Amygdala (tissue), 56 donors: ENCODE measurements at places on chromosomes 7 and 10.

GRCh38 chr7:25854608-25855497 lies 297.1 kb upstream of the NFE2L3 start:
- DNase-seq: no peak

GRCh38 chr10:15453926-15454325 lies 82.8 kb upstream of the FAM171A1 start:
- DNase-seq: no peak

DNA sequence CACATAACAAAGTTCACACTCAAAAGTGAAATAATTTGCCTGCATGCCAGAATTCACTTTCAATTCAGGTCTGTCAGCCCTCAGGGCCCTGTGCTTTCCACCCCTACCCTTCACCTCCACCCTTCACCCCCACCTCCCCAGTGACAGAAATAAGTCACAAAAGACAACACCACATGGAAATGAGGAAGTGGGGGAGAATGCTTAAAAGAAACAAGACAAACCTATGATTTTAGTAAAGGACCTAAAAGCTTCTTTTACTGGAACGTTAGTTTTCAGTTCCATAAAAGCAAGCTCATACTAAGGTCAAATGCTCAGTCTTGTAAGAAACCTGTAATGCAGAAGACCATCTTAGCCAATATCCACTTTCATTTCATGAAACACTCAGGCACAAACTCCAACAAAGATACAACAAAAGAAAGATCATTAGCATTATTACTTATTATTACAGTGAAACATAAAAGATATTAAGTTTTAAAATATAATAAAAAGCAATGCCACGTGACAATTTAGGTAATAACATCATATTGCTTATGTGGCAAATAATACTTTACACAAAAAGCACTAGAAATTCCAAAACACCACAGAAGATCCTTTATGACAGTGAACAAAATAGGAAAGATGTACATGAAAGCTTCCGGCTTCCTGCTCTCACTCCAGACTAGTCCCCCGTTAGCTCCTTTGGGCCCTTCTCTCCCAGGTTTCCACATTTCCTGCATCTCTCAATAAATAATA lies 112.1 kb downstream of the LMBR1 start:
- no peak for DNase-seq

GRCh38 chr10:97771913-97772823 lies at the start of gene SFRP5:
TSS of gene SFRP5 (minus strand) at chr10:97771999. CDS start at chr10:97771833, 166 bp downstream.
- DNase-seq: no peak

DNA sequence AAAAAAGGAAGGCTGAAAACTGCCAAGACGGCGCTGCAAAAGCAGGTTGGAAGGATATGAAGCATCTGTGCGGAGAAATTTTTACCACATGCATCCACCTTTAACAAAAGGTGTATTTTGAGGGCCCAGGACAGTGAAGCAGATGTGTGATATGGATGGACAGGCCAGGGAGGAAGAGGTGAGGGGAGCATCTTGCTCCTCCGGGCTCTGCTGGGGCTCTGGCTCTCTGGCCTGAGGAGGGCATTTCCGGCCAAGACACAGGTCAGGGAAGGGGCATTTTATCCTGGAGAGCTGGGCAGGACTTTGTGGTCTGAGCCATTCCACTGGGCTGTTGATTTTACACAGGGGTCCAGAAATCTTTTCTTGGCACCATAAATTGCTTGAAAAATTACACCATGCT lies 175.1 kb downstream of the ZMYND11 start:
- DNase-seq: no peak

GRCh38 chr10:133162910-133163856 lies 3.2 kb downstream of the KNDC1 start:
- DNase-seq: no peak

GRCh38 chr7:84389242-84389641 lies 194.7 kb upstream of the SEMA3A start:
- no peak for DNase-seq

GRCh38 chr7:150503581-150503980 lies 11.1 kb upstream of the GIMAP7 start:
- no peak for DNase-seq

DNA sequence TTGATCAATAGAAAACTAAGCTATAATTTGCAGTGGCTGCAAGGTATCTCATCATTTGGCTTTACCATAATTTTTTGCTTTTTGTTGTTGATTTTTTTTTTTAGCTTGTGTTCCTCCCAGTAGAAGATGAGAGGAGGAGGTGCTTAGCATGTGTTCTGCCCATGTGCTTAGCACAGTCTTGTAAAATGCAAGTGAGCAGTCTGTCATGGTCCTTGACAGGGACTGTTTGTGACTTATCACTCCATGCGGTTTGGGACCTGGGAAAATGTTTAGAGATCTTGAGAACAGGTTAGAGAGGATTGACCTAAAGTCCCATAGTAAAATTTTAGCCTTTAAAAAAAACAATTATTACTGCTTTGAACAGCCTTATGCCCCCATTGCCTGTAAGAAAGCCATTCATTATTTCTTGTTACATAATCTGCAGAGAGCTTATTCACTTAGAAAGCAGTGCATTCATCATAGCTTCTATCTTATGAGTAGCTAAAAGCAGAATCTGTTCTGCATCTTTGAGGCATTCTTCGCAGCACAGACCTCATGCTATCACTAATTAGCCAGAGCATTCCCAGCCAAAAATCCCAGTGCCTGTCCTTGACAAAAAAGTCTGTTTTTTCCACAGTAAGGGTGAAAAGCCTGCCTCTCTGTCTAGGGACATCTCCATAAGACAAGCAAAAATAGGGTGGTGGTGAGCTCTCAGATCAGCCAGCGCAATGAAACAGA lies 748.7 kb upstream of the GALNT17 start:
- DNase-seq: no peak

DNA sequence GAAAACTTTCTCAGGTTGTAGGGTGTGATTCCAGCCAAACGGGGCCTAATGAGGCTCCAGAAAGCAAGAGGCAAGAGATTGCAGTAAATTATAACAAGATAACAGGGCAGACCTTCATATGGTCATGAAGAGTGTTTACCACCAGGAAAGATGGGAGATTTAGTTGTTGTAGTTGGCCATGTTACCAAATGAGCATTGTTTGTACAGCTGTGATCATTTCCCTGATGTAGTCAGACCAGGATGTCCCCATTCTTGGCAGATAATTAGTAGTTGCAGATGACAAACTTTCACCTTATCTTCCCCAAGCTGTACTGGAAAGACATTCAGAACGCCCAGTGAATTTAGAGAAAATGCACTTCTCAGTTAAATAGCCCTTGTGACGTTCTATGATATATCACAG lies 630.8 kb downstream of the ANKRD7 start:
- no peak for DNase-seq

DNA sequence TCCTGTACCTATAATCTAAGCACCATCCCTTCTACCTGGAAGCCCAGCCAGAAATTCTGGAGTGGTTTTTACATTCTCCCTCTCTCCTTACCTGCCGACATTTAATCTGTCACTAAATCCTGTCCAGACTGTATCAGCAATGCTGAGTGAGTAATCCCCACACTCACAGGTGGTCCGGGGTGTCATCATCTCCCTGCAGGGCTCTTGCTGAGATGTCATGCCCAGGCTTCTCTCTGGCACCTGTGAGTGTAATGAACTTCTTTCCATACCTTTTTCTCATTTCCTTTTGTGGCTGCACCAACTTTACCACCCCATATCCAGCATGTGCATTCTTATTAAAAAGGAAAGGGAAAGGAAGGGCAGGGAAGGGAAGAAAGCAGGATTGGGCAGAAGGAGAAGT lies 355.2 kb downstream of the CCSER2 start:
- no peak for DNase-seq

DNA sequence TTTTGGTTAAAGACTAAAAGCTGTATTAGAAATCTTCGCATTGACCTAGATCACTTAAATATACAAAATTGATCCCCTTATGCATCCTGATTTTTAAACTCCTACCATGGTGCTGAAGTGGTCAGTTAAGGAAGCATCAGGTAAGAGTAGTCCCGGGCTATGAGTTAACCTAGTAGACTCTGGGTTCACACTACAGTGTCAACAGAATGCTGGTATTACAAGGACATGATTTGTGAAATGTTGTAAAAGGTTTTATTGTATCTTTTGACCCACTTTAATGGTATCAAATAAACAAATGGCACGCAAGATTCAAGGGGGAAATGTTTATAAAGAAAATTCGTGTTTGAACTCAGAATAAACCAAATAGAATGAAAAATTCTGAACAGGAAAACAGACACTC lies 36.8 kb downstream of the RTKN2 start:
- DNase-seq: no peak

DNA sequence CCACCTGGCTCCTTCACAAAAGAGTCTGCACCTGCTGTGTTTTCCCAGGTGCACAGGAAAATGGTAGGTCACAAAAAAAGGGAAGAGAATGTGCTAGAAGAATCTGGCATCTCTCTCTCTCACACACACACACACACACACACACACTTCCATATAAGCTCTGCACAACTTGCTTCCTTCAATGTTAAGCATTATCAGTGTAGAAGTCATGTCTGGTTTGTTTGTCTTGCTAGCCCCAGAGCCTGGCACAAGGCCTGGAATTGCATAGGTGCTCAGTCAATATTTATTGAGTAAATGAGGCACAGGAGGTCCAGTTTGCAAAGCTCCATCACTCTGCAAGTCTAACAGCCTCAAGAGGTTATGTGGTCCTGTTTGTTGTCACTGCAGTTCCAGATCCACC lies 867.3 kb upstream of the AUTS2 start:
- DNase-seq: no peak

DNA sequence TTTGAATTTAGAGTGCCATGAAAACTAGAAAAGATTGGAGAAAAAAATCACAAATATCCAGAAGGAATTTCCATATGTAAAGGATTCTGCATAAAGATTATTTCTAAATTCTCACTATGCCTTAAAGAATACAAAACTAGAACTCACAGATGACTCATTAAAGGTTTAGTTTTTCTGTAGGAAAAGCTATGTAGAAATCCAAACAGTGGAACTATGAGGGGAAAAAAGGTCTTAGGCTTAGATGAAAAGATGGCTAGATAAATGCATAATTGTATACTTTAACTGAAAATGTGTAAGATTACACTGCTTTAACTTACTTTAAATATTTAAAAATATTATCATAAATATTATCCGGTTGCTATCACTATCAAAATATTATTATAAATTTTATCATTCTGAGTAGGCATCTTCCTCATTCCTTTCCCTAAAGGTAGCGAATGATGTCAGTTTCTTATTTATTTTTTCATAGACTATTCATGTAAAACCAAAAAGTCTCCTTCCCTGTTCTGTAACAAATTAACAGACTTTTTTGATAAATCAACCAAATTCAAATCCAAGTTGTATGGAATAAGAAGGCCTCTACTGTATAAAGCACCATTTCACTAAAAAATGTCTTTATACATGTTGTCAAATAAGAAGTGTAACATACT lies 69.1 kb upstream of the COMTD1 start:
- no peak for DNase-seq
